SK-N-DZ (cell line): ENCODE measurements at places on chromosomes 4 and X.

DNA sequence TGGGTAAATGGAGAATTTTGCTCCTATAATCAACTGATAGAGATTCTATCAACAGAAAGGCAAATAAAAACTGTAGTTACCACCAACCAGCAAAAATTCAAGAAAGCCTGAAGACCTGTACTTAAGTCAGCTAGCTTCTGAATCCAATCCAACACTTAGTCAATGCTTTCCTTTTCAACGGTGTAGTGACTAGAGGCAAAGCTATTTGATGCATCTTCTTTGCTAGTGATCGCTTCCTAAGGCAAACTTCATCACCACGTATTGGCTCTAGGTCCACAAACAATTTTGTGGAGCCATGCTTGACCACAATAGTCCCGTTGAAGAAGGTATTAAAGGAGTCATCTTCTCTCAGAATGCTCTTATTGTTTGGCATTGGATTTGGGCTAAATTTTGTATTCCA lies 25.0 kb upstream of the UBA6 start:
- no peak for DNase-seq

DNA sequence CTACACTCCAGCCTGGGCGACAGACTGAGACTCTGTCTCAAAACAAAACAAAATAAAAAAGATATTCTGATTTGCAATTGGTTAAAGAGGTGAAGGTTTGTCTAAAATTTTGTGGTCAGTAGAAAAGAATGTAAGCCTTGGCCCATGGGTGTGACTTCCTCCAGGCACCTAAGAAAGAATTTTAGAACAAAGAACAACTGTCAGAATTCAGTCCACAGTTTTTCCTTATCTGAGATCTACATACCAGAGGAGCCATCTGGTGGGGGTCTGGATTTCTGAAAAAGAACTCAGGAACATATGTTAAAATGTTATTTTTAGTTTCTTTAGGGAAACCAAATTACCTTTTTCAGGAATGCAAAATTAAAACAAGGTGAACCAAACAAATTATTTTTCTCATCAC lies 434.1 kb downstream of the ANKRD50 start:
- DNase-seq, result peak; percentile 45

- no peak for DNase-seq
Measured at GRCh38 chr4:155377276-155377675, 511 bp upstream of the MAP9 start.

DNA sequence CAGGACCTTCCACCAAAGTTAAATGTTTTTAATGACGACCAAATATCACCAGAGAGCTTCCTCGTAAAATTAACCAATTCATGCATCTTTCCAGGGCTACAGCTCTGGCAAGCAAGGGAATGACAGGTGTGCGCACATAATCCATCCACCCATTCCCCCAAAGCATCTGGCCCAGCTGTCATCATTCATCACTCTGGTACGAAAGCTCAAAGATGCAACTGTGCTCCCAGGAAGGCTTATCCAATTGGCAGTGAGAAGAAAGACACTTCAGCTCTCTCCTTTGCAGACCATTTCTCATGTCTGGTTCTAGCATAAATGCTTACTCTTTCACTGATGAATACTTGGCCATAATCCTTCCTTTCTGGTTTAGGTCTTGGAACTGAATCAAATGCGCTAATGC lies 139.2 kb downstream of the NSUN7 start:
- DNase-seq, result no peak

- no peak for DNase-seq
Measured at GRCh38 chr4:184147858-184148737, 69.6 kb downstream of the ENPP6 start.

DNA sequence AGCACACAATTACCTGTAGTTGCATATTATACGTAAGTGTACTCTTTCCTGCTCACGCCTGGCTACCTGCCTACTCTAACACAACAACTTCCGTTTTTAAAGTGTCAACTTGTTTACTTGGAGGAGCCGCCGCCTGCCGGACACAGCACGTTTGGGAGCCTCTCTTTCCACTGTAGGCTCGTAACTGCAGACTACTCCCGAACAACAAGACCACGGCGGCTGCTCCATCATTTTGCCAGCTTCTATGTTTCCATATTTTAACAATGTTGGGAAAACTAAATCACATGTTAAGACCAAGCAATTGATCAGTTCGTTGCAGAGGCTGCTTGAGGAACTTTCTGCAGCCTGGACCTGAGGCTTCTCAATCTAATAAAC lies 841 bp downstream of the MTNR1A start:
- DNase-seq, result peak; percentile 58

- peak; percentile 42 for DNase-seq
Measured at GRCh38 chrX:111100191-111100590, 4.2 kb downstream of the PAK3 start.

DNA sequence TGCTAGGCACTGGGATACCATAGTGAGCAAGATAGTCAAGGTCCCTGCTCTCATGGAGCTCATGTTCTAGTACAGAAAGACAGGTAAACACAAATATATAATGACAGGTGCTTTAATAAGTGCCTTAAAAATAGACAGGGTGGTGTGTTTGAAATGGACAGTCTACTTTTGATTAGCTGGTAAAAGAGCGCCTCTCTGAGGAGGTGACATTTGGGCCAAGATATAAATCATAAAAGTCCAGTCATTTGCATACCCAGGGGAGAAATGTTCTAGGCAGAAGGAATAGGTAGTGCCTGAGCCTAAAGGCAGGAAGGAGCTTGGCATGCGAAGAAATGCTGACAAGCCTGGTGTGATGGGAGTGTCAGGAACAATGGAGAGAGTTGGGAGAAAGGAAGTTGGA lies 83.6 kb downstream of the DNAAF6 start:
- no peak for DNase-seq

DNA sequence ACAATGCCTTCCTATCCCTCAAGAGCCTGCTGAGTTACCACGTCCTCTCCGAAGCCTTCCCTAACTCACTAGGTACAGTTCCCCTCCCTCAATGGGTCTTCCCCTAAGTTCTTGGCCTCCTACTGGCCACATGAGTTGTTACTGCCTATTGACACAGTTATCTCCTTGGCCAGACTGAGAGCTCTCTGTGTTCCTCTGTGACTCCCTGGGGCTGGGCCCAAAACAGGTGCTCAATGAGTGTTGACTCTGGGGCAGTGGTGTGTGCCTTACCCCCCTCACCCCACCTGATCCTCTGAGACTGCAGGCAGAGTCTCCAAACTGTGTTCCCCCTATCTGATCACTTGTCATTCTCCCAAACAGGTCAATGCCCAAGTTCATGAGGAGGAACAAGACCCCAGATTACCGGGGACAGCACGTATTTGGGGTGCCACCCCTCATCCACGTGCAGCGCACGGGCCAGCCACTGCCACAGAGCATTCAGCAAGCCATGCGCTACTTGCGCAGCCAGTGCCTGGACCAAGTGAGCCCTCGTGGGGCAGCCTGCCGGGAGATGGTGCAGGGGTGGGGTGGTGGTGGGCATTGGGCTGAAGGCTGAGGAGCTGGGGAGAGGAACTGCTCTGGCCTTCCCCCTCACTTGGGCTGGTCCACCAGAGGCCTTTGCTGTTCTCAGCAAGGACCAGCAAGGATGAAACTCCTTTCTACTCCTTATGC lies 72.6 kb downstream of the STARD8 start:
- no peak for DNase-seq

GRCh38 chr4:187491959-187492358 lies 503.6 kb upstream of the ZFP42 start:
- no peak for DNase-seq

DNA sequence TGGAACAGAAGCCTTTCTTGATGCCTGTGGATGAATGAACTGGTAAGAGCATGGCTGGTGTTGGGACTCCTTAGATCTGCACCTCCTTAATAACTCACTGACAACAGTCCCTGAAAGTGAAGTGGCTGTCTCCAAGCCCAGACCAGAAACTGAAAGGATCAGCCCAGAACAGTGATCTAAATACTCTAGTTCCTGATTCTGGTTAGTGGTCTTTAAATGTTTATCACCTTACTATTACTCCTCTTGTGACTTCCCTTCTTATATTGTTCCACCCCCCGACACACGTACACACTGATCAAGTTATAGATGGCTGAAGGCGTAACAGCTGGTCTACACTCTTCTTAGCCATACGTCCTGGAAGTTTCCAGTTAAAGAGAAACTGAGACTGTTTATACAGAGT lies 33.8 kb upstream of the ARMCX2 start:
- DNase-seq, result no peak

- no peak for DNase-seq
Measured at GRCh38 chrX:30892591-30892990, 3.5 kb upstream of the TAB3 start.

DNA sequence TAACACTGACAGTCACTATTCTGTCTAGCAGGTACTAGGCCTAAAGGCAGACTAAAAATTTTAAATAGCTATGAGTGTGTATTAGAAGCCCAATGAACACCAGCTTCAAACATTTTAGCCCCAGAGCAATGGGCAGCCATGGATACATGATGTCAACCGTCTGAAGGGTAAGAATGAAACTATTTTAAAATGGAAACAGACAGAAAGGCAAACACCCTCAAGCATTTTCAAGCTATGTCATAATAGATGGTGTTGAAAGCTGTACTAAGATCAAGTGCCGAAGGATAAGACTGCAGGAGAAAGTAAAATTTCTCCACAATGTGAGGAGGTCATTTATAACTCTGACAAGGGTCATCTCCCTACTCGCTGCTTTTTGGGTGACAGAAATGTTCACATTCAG lies 225.0 kb downstream of the COL25A1 start:
- DNase-seq, result no peak

GRCh38 chr4:143606480-143606879 lies 93.0 kb downstream of the SMARCA5 start:
- no peak for DNase-seq

- no peak for DNase-seq
Measured at GRCh38 chr4:3520276-3520675, 11.9 kb downstream of the LRPAP1 start.

- no peak for DNase-seq
Measured at GRCh38 chr4:3313139-3313538, 20.3 kb downstream of the RGS12 start.

GRCh38 chr4:8610858-8611616 lies 18.5 kb downstream of the CPZ start:
- no peak for DNase-seq

DNA sequence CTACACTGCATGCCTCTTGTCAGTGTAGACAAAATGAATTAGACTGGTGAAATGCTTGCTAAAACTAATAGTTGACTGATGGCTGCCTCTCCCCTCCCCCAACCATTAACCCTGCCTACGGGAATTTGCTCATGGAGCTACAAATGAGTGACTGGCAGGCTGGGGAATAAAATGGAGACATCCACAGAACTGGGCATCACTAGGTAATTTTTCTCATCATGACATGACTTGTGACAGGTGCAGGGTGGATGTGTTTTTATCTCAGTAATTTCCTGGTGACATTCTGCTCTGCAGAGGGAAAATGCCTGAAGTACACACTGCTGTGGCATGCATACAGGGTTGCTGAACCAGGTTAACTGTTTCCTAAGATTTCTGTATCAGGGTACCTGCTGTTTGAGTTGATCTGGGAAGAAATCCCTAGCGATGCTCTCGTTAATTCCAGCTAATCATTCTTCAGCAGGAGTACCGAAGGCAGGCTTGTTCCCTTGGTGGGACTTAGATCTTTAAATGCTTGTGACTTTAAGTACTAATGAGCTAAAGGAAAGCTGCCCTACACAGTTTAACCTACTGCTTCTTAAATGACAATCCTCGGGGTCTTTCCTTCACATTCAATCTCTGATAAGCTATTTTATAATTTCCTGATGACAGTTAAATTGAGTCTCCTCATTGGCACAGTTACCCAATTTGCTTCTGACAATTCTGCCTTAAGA lies 376.3 kb upstream of the LCORL start:
- DNase-seq, result peak; percentile 1

- no peak for DNase-seq
Measured at GRCh38 chrX:44143061-44143602, 169.9 kb upstream of the NDP start.

DNA sequence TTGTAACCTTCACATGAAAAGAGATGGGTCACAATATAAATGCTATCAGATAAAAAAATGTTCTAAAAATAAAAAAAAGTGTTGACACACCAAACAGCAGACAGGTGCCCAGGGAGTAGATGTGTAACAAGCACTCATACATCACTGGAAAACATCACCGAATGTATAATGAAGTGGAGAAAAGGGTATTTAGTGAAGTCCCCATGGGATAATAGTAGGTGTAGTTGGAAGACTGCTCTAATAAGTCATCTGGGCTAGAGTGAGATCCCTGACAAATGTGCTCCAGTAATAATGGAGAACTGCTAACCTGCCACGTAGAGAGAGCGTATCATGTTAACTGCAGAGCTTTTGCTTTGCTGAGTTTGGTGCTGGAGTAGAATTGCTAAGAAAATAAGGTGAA lies 152.0 kb downstream of the GRIA2 start:
- DNase-seq, result no peak

- DNase-seq, result no peak
Measured at GRCh38 chrX:135541351-135541750, 20.9 kb downstream of the INTS6L start.

GRCh38 chr4:7978489-7978888 lies 38.8 kb upstream of the AFAP1 start:
- DNase-seq, result no peak

- DNase-seq, result no peak
Measured at GRCh38 chrX:123138473-123138872, 45.6 kb upstream of the GRIA3 start.

- no peak for DNase-seq
Measured at GRCh38 chrX:71222929-71223328, at the start of gene GJB1. GJB1 (plus strand) TSS chrX:71223224; CDS start chrX:71223708, 484 bp downstream.

DNA sequence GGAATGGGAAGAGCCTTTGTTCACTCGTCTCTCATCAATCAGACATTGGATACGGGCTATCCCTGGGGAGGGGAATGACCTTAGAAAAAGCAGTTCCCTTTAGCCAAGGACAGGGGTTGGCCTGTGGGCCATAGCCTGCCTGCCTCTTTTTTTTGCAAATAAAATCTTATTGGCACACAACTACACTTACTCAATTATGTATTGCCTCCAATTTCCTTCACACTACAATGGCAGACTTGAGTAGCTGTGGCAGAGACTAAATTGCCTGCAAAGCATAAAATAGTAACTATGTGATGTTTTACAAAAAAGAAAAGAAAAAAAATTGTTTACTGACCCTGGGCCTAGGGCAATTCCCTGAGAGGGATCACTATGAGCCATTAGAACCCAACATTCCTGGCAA lies 23.4 kb downstream of the PPP1R2C start:
- DNase-seq, result no peak

GRCh38 chr4:134780244-134780643 lies 578.7 kb upstream of the PABPC4L start:
- no peak for DNase-seq

DNA sequence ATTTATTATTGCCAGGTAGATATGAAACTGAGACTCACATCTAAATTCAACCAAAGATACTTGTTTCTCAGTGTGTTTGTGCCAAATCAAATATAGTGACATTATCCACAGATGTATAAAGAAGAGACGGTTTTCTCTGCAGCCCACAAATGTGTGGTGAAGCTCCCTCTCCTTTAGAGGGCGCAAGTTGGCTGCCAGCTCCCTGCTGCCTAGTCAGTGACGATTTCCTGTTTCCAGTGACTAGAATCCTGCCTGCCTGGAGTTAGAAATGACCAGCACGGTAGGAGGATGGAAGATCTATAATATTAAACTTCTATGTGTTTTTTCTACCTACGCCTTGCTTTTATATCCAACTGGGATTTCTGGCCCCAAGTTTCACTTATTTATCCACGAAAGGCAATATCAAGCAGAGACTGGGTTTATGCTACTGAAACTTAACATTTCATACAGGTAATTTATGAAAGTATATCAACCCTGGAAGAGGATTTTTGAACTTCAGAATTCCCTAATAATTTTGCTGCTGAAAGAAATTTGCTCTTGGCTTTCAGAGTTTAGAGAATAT lies 1793.7 kb upstream of the TENM3 start:
- DNase-seq, result peak; percentile 52
